G401 (cell line): ENCODE measurements at places on chromosomes 5 and 9. TPM values are rescaled to one million over a fixed set of nuclear protein-coding genes. Genes with fewer than 3 reads are reported as not detected.

- DNase-seq: no peak
Observed at GRCh38 chr5:167051402-167051768, 1240.1 kb upstream of the WWC1 start.

The HRCT1 gene
- not detected in 2 replicates for total RNA-seq

The SEMA4D gene
- 2.2 and 2.3 TPM in 2 replicates for total RNA-seq

- peak; percentile 41 for DNase-seq
Observed at GRCh38 chr5:17269201-17269600, 51.8 kb downstream of the BASP1 start.

- DNase-seq: no peak
Observed at GRCh38 chr5:171975262-171975876, 31.1 kb downstream of the FBXW11 start.

The TRPM6 gene
- total RNA-seq: not detected in 2 replicates

The CDH18 gene
- total RNA-seq: not detected in 2 replicates

DNA sequence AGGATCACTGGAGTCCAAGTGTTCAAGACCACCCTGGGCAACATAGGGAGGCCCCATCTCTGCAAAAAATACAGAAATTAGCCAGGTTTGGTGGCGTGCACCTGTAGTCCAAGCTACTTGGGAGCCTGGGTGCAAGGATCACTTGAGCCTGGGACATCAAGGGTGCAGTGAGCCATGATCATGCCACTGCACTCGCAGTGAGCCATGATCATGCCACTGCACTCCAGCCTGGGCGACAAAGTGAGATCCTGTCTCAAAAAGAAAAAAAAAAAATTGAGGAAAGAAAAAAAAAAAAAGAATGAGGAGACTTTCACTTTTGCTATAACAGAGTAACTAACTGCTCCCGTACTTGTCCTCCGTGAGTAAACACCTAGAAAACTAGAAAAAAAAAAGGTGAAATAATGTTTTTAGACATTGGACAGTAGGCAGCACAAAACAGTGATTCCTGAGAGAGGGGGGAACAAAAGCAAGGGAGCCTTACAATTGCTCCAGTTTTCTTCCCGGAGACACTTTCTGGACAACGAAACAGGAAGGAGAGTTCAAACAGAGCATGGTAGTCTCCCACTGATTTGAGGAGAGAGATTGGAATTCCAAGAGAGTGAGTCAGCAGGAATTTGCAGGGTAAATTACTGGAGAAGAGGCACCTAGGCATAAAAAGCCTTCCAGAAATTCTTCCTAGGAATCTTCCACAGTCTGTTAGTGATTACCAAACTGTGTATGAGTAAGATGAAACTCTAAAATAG, 6.9 kb upstream of the ZBTB5 start:
- DNase-seq: peak; percentile 72

GRCh38 chr5:137899493-137899892, 10.2 kb downstream of the PKD2L2 start:
- no peak for DNase-seq

The GPX8 gene
- total RNA-seq: 45.8 and 64.4 TPM in 2 replicates

DNA sequence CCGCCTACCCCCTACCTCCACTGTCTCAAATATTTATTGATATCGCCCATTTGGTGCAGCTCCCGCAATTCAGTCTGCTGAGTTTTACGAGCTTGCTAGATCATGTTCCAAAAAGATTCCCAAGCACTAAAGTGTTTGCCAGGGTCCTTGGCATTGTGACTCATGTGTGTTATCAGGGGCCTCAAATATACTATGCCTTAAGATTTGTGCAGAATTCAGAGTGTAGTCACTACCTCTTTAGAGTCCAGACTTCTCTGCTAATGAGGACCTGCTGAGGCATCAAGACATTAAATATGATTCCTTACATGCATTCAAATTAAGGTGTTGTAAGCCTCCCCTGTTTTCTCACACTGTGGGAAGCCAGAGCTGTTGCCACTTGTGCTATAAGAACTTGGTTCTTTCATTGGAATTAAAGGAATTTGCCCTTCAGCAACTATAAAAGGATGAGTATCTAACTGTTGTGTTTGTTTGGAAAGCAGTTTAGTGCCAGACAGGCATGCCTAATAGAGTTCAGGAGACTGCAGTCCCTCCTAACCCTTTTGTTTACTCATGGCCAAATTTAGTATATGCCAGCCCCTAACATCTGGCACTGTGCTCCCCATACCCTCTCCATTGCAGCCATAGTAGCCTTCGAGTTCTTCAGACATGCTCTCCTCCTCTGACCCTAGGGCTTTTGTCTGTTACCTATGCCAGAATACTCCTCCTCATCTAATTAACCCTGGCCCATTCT, 316.4 kb downstream of the NR3C1 start:
- DNase-seq: no peak

DNA sequence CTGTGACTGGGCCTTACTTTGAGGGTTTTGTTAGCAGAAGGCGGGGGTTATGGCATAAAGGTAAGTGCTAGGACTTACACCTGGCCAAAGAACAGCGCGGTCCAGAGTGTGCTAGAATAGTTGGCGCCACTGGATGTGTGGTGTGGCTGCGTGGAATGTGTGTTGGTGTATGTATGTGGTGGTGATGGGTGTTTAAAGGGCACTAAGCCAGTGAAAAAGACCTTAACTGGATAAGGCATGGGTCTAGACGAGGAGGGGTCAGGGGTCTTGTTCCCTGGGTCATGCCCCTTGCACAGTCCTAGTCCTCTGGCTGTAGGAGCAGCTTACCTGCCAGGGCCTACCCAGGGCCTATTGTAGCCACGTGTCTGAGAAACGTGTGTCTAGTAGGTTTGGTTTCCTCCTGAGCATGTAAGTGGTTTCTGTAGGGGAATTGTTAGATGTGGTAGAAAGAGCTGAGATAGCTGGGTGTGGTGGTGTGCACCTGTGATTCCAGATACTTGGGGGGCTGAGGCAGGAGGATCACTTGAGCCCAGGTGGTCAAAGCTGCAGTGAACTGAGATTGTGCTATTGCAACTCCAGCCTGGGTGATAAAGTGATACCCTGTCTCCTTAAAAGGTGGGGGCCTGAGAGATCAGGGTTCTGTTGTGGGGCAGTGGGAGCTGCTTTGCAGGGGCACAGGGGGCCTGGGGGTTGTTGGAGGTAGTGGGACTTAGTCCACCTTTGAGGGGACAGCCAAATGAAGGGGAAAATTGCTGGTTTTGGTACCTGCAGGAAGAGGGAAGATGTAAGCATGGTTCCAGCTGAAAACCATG, 55.2 kb downstream of the HSPA4 start:
- DNase-seq: no peak

GRCh38 chr5:36028816-36029465, 37.7 kb downstream of the UGT3A2 start:
- no peak for DNase-seq

The SKIC3 gene
- 45.8 and 59.0 TPM in 2 replicates for total RNA-seq

The TRIM36 gene
- not detected in 2 replicates for total RNA-seq

GRCh38 chr9:14909181-14909580, 1.0 kb downstream of the FREM1 start:
- DNase-seq: peak; percentile 52

GRCh38 chr5:98954392-98955028, 25.7 kb upstream of the CHD1 start:
- DNase-seq: no peak

- DNase-seq: peak; percentile 30
Observed at GRCh38 chr5:37553720-37554404, 174.7 kb downstream of the WDR70 start.

GRCh38 chr5:10586555-10586954, 22.7 kb downstream of the ANKRD33B start:
- DNase-seq: no peak

- DNase-seq: peak; percentile 95
Observed at GRCh38 chr9:69016191-69017096, 2.5 kb upstream of the PRKACG start.

DNA sequence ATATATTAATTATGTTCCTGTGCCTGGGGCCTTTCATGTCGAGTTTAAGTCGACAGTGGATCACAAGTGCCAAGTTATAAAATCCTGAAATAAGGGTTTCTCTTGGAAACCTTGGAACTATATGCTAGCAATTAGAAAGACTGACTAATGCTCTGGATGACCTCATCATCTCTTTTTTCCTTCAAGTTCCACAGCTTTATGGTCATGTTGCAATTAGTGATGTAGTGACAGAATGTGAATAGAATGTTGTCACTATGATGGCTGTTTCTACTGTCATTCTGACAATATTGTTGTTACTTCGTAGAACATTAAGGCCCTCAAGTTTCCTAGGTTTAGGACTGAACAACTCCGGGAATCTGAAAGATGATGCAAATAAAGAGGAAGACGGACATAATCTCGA, 368.0 kb upstream of the SEMA6A start:
- no peak for DNase-seq

DNA sequence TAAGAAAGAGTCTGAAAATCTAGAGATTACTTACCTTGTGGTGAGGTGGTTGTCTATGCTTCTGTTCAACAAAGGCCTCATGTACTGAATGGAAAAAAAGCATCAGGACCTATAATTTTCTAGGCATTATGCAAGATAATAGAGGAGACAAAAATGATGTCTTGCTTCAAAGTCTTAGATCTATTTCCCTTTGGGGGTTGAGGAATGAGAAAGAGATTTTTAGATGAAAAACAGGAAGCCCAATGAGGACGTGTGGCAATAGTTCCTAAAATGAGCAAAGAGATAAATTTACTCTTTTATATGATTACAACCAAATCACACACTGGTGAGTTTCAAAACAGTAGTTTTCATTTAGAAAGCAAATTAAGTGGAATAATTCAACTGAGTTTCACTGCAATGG, 99.5 kb downstream of the GHR start:
- DNase-seq: no peak

The CARD9 gene
- 0.25 and 0.98 TPM in 2 replicates for total RNA-seq

The NUTM2F gene
- not detected in 2 replicates for total RNA-seq

GRCh38 chr5:31194892-31195555, 1.5 kb downstream of the CDH6 start:
- no peak for DNase-seq

The SPATA31D4 gene
- not detected in 2 replicates for total RNA-seq

DNA sequence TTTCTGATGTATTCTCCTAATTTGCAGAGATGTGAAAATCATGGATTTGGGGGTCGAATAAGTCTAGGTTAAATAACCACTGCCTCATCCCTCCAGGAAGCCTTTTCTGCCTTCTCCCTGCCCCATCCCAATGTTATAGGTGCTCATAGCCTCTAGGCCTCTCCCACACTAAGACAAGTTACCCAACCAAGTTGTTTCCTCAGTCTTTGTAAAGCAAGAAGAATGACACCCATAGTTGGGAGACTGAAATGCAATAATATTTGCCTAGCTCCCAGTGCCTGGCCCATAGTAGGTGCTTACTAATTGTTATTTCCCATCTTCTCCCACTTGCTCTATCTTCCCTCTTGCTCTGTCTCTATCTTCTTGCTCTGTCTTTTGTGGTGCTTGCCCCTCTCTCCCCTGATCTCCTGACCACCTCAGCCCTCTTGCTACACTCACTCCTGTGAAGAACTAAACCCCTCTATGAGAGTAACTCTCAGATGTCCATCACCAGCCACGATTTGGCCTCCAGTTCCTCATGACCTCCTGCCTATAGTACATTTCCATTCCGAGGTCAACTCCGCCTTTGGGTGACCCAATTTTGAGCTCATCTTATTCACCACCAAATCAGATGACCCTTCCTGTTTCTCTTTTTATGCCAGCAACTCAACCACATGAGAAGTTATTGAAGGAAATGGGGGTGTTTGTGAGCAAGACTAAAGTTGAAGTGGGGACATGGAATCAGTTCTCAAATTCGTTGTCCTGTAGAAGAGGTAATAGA, 7.0 kb downstream of the AFAP1L1 start:
- no peak for DNase-seq

The CNTNAP3 gene
- 9.8 and 18.0 TPM in 2 replicates for total RNA-seq

DNA sequence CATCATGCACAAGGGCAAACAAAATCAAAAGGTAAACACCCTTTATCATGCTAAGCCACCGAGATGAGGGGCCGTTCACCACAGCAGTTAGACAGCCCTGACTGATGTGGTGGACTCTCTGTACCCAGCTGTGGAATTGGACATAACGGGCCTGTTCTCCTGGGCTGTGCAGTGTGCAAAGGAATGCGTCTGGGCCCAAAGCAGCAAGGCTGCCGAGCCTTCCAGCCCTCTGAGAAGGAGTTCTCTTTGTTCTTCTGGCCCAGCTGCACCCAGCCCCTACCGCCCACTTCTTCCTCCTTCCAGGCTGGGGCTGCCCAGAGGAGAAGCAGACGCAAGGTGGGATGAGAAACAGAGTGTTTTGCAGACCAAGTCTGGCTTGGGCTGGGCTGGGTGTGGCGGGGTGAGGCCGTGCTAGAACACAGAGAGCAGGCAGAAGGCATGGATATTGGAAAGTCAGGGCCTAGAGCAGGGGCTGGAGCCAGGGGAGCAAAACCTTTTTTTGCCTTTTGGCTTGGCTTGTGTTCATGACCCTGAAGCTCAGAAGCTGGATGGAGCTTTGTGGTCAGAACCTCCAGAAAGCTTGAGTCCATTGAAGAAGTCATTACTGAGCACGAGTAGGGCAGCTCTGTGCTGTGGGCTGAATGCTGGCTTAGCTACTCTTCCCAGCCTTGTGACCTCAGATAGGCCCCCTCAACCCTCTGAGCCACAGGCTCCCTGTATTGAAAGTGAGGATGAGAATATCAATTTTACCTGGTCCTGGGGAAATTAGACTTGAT, 49.8 kb upstream of the SH3PXD2B start:
- DNase-seq: no peak

The HEMGN gene
- total RNA-seq: not detected in 2 replicates

The CCDC192 gene
- not detected in 2 replicates for total RNA-seq

GRCh38 chr9:25537808-25538207, 140.4 kb downstream of the TUSC1 start:
- no peak for DNase-seq

- DNase-seq: no peak
Observed at GRCh38 chr9:70883963-70884793, 237.2 kb downstream of the TRPM3 start.

GRCh38 chr9:129198319-129199043, 20.4 kb upstream of the IER5L start:
- DNase-seq: no peak

- DNase-seq: no peak
Observed at GRCh38 chr5:11252075-11252474, 491.0 kb upstream of the DAP start.

The ZNF608 gene
- 25.7 and 34.8 TPM in 2 replicates for total RNA-seq

GRCh38 chr5:111746791-111747190, 10.2 kb downstream of the NREP start:
- DNase-seq: peak; percentile 37

The KLHL3 gene
- total RNA-seq: 0.86 and 1.2 TPM in 2 replicates

- DNase-seq: no peak
Observed at GRCh38 chr5:33890131-33891032, 1.4 kb downstream of the ADAMTS12 start.

GRCh38 chr5:115295777-115296123, 704 bp downstream of the CCDC112 start:
- no peak for DNase-seq

The FAM240B gene
- not detected in 2 replicates for total RNA-seq

- no peak for DNase-seq
Observed at GRCh38 chr5:10912435-10912834, 151.4 kb upstream of the DAP start.

DNA sequence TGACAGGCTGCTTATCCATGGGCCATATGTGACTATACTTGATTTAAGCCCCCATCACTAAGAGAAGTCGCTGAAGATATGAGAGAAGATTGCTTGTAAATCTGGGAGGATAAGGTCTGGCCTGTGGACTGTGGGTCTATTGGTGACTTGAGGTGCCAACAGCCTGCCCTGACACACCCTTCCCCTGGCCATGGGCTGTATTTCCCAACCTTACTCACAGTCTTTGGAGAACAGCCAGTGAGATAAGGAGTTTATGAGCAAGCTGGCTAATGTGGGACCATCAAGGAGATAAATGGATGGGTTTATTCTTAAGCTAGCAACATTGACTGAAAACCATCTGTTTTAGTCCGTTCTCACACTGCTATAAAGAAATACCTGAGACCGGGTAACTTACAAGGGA, 231.3 kb downstream of the ZSWIM6 start:
- no peak for DNase-seq
